ENCODE measurements at places on chromosomes 11 and 22.

GRCh38 chr22:45903355-45904135 is 73.4 kb downstream of the WNT7B start:
- no peak for DNase-seq

DNA sequence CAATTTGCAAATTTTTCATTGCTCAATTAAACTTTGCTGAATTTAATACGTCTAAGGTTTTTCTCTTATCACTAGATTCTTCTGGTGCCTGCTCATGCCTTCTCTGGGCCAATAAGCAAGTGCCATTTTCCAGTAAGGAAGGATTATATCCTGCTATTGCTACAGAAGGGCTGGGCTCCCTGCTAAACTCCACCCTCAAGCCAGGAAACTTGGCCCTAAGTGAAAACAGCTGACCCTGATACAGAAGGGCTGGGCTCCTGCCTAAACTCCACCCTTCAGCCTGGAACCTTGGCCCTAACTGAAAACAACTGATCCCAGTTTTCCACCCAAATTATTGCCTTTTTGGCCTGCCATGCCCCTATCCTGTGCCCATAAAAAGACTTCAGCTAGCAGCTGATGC is 385.3 kb downstream of the DYNC2H1 start:
- DNase-seq = no peak

GRCh38 chr11:116786966-116787365 is 857 bp downstream of the ZPR1 start:
- DNase-seq = no peak

DNA sequence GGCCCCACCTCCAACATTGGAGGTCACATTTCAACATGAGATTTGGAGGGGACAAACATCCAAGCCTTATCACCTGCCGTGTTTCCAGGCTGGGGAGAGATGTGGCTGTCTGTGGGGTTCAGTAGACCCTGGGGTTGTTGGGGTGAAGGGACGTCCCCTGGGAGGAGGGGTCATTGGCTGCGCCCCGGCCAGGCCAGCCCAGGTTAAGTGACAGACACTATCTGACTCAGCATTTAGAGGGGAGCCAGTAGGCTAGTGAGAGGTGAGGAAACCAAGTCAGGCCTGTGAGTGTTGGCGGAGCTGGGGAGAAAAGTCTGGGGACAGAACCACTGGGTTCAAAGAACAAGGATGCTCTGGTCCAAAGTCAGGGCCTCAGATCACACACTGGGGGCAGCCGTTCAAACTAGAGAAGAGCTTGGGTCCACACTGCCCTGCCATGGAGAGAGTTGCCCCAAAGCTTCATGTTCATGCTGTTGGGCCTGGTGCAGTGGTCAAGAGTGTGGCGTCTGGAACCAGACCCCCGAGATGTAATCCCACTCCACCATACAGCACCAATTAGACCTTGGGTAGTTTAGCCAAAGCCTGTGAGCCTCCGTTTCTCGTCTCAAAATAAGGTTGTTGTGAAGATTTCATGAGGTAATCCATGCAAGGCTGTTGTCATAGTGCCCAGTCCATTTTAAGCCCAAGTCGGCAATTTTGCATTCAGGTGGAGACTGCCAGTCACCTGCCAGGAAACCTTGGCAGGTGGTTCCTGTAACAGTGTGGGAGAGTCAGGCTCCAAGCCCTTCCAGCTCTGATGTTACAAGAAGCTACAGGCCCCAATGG is 1289.6 kb downstream of the TBC1D22A start:
- no peak for DNase-seq

GRCh38 chr22:32839831-32840584 is 38.5 kb downstream of the TIMP3 start:
- DNase-seq = no peak

DNA sequence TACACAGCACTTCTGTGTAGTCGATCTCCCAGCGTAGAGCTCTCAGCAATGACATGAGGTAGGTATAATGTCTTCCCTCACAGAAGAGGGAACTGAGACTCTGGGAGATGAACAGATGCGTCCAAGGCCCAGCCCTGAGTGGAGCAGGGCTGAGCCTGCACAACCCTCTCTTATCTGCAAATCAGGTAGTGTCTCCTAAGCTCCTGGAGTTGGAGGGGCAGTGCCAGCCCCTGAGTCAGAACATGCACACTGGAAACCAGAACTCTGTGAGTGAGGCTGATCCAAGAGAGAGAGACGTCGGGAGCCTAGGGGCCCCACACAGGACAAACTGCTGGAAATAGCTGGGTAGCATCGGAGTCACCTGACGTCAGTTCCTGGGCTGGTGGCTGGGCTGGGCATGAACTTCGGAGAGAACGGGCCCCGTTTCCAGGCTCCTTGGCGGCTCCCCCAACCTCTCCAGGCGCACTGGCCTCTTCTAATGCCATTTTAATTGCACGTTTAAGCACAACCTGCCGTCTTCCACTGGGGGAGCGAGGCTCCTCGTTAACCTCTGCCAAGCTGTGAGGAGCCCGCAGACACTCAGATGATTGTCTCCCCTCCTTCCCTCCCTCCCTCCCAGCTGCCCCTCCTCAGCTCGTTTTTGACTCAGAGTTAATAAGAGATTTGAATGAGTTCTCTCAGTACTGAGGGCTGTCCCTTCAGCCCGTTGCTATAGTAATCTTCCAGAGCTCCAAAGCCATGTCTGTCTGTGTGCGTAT is 191.2 kb upstream of the TBCEL start:
- DNase-seq = no peak

- no peak for DNase-seq
Observed at GRCh38 chr11:35318977-35319925, 100.1 kb downstream of the SLC1A2 start.

- DNase-seq = no peak
Observed at GRCh38 chr11:19677381-19678080, 35.1 kb upstream of the NAV2 start.

DNA sequence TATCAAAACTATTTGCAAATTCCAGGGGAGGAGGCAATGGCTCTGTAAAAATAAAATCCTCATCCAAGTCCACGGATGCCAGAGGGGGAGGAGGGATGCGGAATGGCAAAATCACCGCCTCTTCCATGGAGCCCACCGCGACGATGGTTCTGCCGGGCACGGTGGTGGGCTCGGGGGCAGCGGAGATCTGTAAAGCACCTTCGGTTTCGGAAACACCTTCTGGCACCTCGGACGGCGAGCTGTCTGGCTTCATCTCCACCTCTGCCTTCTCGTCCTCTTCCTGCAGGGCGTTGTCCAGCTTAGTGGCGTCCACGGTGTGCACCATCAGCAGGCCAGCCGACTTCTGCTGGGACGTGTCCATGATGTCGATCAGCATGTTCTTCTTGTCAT is 87.7 kb downstream of the CTTN start:
- DNase-seq = no peak

DNA sequence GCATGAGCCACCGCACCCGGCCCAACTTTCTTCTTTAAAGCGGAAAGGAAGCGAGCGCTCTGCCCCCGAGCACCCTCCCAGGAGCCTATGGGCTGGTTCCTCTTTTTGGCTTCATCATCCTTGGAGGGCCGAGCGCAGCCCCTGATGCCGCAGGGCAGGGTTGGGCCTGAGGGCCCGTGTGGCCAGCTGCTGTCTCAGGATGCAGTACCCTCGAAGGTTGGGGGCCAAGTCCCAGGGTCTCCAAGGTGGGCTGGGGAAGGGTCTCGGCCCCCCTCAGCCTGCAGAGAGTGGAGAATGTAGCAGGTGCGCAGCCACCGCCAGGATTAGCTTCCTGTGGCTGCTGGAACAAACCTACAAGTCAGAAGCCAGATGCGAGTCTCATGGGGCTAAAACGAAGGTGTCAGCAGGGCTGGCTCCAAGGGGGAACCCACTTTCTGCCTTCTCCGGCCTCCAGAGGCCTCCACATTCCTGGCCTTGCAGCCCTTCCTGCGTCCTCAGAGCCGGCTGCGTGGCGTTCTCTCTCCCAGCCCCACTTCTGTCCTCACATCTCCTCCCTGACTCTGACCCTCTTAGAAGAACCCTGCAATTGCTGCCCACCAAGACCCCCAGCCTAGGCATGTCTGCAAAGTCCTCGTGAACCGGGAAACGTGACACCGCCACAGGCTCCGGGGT is 2.9 kb downstream of the PANX2 start:
- no peak for DNase-seq

GRCh38 chr11:45662665-45663485 is 2.5 kb downstream of the CHST1 start:
- DNase-seq = no peak

GRCh38 chr22:46072110-46072881 is 78.0 kb upstream of the PPARA start:
- DNase-seq = peak; percentile 51

DNA sequence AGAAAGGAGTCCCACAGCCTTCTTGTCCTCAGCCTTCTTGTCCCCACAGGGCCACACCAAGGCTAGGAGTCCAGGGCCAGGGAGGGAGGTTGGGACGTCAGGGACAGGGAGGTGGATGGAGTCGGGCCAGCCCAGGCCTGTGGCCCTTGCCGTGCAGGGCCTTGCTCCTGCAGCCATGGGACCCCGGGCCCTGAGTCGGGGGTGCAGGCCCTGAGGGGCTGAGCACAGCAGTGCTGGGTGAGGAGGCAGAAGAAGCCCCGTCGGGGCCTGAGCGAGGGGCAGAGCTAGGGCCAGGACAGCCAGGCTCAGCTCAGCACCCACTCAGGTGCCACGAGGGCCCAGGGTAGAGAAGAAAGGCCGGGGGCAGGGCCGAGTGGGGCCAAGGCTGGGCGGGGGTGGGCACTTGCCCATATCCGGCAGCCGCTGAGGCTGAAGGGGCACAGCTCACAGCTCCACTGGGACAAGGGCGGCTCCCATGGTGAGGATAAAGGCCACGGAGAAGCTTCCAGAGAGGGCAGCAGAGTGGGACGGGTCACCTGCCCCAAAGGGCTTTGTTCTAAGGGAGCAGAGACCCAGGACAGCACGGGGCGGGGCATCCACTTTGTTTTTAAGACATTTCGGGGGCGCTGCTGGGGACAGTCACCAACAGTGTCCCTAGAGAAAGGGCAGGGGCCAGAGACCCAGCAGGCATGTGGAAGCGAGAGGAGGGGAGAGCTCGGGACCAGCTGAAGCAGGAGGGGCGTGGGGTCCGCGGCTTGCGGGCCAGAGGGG is 3.6 kb downstream of the MLC1 start:
- no peak for DNase-seq

- no peak for DNase-seq
Observed at GRCh38 chr11:62137276-62137861, 13.6 kb downstream of the INCENP start.

- no peak for DNase-seq
Observed at GRCh38 chr11:117972044-117972443, 14.2 kb upstream of the IL10RA start.

DNA sequence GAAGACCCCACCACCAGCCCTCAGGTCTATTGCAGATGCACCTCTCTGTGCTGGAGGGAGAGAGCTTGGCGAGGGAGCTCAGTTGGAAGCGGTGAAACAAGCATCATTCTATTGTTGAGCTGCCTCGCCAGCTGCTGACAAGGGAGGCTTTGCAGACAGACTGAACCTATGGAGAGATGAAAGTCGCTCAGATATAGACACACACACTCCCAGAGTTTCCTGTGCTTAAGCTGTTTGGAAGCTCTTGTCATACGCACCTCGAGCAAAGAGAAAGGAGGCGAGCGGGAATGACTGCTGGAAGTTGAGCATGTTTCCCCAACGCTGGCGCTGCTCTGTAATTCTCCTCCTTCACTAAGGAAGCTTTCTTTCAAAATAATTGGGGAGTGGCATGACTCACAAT is 126.1 kb downstream of the TRIM29 start:
- no peak for DNase-seq

DNA sequence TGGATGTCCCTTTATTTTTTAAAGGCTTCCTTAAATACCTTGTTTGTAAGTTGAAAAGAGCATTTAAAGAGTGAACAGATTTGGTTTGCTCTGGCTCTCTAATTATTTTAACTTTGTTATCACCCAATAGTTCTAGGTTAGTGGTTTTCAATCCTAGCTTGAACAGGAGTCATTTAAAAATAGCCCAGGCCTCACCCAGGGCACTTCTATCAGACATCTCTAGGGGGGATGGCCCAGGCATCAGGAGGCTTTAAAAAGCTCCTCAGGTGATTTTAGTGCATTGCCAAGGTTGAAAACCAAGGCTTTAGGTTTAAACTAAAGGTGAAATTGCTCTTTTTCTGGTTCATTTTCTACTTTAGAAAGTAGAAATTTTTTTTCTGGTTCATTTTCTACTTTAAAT is 8.3 kb downstream of the CAT start:
- DNase-seq = no peak

DNA sequence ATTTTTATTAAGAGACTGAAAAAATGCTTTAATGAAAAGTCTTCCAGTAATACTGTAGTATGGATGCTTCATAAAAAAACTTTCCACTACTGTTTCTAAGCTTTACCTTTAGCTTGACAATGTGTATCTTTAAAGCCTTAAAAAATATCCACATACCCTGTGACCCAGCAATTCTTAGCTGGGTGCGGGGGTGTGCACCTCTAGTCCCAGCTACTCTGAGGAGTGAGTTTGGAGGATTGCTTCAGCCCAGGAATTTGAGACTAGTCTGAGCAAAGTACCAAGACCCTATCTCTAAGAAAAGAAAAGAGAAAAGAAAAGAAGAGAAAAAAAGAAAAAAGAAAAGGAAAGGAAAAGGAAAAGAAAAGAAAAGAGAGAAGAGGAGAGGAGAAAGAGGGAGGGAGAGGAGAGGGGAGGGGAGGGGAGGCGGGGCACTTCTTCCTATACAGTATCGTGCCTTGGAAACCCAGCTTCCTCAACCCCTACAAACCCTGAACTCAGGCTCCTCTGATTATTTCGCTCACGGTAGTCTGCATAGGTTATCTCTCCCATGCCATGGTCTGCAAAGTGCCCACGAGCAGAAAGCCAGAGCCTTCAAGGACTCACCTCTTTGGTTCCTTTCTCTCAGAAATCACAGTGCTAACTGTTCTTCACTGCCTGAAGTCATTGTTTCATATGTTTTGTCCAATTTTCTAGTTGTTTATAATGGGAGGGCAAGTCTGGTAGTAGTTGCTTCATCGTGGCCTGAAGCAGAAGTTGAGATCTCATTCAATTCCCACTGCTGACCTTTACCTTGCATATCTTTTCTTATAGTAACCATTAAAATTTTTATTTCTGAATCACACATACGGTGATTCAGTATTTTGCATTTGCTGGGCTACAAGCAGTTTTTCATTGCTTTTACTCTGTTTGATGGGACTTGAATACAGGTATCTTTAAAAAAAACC is 82.2 kb downstream of the FAM83F start:
- no peak for DNase-seq

DNA sequence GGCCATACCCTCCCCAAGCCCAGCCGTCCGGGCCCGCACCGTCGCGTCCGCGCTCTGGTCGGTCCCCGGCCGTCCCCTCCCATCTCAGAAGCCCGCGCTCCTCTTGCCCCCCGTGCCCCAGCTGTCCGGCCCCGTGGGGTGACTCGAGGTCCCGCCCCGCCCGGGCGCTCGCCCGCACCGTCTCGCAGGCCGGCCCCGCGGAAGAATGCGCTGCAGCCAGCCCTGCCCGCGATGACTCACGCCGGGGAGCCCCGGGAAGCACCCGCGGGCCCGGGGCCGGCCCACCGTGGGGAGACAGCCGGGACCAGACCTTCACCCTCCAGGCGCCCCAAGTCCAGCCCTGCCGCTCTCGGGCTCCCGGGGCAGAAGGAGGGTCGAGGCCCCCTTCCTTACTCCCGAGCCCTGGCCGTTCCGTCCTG is 320 bp upstream of the PHLDA2 start:
- no peak for DNase-seq

DNA sequence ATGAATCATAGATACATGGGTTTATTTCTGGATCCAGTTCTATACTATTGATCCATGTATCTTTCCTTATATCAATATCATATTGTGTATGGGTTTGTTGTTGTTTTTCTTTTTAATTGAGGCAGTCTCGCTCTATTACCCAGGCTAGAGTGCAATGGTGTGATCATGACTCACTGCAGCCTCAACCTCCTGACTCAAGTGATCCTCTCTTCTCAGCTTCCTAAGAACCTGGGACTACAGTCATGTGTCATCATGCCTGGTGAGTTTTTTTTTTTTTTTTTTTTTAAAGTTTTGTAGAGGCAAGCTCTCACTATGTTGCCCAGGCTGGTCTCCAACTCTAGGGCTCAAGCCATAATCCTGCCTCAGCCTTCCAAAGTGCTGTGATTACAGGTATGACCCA is 1589.4 kb upstream of the TENM4 start:
- no peak for DNase-seq
